AG09319 (cell line): ENCODE measurements at places on chromosomes 3 and 15.

- no peak for DNase-seq
These were observed 7.6 kb upstream of the THBS1 start for GRCh38 chr15:39573287-39573686.

DNA sequence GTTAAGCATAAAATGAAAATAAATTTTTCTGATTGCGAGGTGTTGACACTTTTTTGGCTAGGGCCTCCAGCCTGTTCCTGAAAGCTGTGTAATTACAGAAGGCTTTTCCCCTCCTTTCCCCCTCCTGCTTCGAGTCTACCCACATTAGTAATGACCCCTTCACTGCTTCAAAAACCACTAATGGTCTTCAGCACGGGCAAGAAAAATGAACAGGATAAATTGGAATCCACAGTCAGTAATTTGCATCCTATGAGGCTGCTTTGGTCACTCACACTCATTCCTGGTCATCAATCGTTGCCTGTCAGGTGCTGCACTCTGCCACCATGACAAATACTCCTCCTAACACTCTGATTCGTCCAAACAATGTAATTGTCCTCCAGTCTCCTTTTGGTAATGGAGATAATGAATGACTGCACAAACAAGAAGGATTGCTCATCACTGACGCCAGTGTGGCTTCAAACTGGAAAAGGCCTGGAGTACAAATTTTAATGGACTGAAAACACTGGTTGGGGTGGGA is 148.6 kb downstream of the MEIS2 start:
- no peak for DNase-seq

GRCh38 chr3:187186375-187186774 is 10.9 kb upstream of the RTP1 start:
- DNase-seq = no peak

GRCh38 chr3:54494209-54494608 is 371.9 kb downstream of the CACNA2D3 start:
- no peak for DNase-seq

DNA sequence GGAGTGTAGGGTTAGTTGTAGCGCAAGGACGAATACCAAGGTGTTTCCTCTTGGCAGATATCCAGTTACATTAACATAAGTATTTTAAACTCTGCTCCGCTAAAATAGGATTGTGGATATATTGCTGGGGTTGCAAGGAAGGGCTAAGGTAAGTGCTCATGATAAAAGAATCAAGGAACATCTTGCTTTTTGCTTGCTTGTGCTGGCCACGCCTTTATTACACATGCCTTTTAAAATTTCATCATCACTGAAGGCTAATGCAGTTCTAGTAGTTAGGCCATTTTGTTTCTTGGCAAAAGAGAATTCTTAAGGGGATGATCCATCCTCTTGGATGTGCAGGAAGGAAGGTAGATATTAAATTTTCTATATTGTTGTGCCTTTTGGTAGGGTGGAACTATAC is 415.6 kb upstream of the TPM1 start:
- no peak for DNase-seq

DNA sequence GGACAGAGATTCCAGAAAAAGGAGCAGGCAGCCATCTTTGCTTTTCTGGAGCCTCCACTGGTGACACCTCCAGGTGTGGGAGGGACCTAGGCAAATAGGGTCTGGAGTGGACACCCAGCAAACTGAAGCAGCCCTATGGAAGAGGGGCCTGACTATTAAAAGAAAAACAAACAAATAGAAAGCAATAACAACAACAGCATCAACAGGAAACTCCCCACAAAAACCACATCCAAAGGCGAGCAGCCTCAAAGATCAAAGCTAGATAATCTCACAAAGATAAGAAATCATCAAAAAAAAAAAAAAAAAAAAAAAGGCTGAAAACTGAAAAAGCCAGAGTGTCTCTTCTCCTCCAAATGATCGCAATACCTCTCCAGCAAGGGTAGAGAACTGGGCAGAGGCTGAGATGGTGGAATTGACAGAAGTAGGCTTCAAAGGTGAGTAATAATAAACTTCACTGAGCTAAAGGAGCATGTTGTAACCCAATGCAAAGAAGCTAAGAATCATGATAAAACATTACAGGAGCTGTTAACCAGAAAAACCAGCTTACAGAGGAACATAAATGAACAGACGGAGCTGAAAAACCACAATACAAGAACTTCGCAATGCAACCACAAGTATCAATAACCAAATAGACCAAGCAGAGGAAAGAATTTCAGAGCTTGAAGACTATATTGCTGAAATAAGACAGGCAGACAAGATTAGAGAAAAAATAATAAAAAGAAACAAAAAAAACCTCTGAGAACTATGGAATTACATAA is 225.4 kb downstream of the CTNNB1 start:
- DNase-seq = no peak

DNA sequence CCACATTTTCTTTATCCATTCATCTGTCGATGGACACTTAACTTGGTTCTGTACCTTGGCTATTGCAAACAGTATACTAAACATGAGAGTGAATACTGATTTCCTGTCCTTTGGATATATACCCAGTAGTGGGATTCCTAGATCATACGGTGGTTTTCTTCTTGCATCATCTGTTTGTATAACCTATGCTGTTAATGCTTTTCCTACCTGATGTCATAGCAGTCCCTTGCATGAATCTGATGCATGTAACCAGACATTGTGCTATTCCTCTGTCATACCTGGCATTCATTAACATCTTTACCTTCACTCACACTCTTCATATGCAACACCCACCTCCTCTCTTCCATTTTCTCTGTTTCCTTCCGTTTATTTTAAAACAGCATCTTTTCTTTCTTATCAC is 185.2 kb downstream of the KLHL25 start:
- no peak for DNase-seq

GRCh38 chr3:69130689-69131088 is 8.3 kb upstream of the LMOD3 start:
- no peak for DNase-seq

DNA sequence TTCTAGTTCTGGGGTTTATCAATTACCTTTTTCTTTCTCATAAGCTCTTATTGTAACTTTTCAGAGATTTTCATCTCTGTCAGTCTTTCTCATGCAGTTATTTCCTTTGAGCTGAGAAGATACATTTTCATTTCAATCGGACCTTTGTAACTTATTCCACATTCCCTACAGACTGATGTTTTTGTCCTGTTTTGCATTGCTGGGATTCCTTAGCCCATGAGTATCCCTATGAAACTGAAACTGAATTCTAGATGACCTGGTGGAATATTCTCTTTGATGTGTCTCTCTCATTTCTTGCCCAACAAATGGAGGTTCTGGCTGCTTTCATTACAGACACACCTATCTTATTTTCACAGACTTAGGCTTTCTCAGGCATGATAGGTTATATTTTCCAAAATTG is 10.5 kb upstream of the EPHA6 start:
- DNase-seq = no peak

DNA sequence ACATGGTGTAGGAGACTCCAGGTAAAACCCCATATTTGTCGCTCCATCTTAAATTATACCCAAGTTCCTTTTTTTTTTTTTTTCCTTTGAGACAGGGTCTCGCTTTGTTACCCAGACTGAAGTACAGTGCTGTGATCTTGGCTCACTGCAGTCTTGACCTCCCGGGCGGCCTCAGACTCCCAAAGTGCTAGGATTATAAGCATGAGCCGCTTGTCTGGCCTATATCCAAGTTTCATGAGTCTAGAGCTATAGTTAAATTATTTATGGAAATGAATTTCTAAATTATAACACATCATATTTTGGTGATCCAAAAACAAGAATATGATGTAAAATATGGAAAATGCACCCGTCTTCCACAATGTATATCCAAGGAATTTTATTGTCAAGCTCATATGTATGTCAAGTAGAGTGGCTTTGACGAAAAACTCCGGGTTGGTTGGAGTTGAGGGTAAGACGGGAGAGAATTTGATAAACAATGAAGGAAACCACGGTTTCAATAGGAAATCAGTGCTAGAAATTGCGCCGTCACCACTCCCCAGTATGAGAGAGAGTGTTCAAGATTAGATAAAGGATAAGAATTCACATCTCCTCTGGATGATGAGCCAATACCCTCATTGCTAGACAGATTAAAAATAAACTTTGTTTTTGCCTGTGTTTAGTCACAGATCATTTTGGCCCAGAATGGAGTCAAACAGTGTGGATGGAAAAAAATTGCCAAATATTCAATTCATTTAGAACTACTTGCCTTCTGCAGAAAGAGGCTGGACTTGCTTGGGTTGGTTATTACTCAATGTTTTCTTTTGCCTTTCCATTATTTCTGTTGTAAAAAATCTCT is 209.2 kb upstream of the NR2F2 start:
- no peak for DNase-seq

- DNase-seq = peak; percentile 24
These were observed 122.7 kb downstream of the FBLN2 start for GRCh38 chr3:13671482-13672233.

- DNase-seq = no peak
These were observed 88.9 kb downstream of the AAGAB start for GRCh38 chr15:67165254-67166253.

GRCh38 chr15:54119051-54119450 is 140.8 kb downstream of the UNC13C start:
- DNase-seq = no peak

DNA sequence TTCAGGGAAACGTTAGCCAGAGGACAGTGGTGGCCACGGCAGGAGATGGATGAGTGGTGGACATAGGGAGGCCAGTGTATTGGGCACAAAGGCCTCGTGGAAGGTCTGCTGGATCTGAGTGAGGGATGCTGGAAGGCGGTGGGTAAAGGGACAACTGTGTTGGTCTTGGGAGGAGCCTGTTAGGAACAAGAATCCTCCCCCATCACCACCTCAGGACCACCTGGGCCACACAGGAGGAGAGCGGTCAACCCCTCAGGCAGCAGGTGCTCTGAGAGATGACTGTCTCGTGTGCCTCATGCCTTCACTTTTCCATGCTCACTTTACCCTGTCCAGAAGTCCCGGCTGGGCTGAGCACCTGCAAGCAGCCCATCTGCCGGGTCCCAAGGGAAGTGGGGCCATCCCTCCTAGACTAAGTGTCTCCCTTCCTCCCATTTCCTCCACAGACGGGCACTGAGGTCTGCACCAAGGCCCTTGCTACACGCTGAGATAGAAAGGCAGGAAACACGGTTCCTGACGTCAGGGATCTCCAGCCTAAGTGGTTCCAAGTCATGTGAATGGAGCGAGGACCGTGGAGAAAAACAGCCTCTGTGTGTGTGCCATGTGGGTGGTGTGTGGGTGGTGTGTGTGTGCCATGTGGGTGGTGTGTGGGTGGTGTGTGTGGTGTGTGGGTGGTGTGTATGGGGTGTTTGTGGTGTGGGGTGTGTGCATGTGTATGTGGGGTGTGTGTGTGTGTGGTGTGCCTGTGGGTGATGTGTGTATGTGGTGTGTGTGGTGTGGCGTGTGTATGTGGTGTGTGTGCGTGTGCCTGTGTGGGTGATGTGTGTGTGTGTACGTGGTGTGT is 47.8 kb upstream of the CTSH start:
- DNase-seq = no peak

DNA sequence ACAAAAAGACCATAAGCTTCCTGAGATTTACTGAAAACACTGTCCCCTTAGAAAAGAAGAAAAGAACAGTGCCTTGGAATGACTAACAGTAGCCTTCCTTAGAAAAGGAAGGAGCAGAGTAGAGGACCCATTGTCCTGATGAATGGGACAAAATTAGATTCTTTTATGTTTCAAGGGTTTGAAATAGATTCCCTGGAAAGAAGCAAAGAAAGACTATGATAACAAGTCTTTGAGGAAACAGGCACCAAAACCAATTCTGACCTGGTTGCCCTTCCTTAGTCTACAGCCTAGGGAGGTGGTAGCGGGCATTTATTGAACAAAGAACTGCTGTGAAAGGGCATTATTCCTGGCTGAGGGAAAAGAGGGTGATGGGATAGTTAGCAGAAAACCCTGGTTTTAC is 1024.8 kb downstream of the TBL1XR1 start:
- DNase-seq = no peak

- no peak for DNase-seq
These were observed 34.5 kb downstream of the MGLL start for GRCh38 chr3:127787571-127788365.

- DNase-seq = no peak
These were observed 118.5 kb upstream of the LMOD3 start for GRCh38 chr3:69240651-69241568.

DNA sequence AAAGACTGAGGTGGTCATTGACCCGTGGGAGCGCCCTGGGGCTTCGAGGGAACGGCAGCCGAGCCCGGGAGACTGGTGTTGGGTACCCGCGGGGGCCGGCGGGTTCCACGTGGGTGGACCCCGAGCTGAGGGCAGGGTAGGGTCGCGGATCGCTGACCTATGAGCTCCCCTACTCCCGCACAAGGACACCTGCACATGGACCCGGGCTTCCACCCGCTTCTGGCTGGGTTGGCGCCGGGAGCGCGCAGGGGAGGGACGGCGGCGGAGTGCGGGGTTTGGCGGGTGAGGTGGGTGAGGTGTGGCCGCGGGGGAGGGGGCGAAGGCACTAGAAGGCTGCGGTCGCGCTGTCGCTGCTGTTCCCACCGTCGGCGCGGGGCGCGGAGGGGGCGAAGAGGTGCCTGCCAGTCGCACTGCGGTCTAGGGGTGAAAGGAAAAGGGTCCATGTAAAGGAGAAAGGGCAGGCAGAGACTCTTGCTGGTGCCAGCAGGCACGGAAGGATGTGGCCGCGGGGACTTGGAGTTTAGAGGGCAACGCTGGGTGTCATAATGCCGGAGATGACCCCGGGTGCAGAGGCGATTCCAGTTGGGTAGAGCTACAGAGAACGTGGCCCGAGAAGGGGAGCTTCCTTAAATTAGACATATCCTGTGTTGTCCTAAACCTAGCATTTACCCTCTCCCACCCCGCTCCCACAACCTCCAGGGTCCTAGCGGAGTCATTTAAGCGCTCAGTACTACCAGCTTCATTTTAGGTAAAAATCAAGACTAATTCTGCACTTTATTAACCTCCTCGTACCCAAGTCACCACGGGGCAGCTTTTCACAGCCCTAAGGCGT is 245.9 kb upstream of the TOPAZ1 start:
- DNase-seq = no peak

DNA sequence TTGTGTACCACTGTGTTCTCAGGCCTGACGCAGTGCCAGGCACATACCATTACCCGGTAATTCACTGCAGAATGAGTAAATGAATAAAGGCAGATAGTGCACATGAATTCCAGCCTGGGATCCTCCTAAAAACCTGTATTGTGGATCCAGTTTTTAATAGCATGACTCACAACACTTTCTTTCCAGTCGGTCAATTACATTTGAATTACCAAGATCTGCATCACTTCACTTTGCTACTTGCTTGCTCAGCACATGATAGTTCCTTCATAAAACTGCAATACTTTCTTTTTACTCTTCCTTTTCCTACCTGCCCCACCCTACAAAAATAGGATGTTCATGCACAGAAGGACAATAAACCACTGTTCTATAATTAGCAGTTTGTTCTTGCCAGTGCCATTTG is 553.8 kb downstream of the MAGI1 start:
- DNase-seq = no peak

- DNase-seq = no peak
These were observed 109.3 kb downstream of the GMPS start for GRCh38 chr3:155979746-155980145.

DNA sequence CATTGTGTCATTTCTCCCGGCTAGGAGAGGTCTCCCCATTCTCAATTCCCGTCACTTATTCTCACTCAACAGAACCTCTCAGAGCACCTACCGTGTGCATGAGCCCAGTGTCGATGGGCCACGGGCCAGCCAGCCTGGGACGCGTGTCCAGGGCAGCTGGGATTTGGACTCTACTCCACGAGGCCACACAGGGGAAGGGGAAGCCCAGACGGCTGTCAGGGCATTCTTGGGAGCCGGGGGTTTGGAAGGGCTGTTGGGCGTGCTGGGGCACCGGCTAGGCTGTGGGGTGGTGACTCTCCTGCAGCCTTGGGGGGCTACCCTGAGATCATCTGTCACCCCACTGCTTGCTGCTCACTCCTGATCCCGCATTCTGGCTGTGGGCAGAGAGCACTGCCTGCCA is 41.7 kb upstream of the PCSK6 start:
- DNase-seq = no peak
